ENCODE measurements at places on chromosomes 5 and 9.

- DNase-seq: no peak
Measured at GRCh38 chr5:136598802-136599404, 233.6 kb upstream of the TRPC7 start.

GRCh38 chr5:136811551-136811950, 446.2 kb upstream of the TRPC7 start:
- no peak for DNase-seq

- no peak for DNase-seq
Measured at GRCh38 chr9:18739127-18739526, 265.2 kb downstream of the ADAMTSL1 start.

GRCh38 chr9:131848570-131849160, 108.8 kb upstream of the RAPGEF1 start:
- DNase-seq: no peak

DNA sequence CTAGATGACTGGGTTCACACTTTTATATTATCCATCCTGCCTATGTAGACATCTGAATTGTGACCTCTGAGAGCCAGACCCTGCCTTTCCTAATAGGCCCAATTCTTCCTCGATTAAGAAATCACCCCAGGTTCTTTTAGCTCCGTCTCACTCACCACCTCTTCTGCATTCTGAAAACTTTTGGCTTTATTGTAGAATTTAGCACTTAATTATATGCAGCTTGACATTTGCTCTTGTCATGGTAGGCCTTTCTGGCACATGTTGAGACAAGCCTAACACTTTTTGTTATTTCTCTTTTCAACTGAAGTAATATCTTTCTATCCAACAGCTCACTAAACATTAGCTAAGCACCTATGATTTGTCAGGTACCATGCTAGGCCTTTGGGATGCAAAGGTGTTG, 163.3 kb downstream of the INSYN2B start:
- DNase-seq: no peak

DNA sequence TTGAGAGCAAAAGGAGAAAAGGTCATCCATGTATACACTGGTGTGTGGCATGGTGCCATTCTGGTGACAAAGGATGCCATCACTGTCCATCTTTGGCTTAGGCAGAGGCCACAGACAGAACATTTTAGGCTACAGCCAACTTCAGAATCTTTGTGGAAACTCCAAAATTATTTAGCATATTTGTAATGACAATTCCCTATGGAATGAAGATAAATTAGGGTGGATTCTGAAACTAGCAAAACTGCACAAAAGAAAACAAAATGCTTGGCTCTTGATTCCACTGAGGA, 92.5 kb downstream of the FBXW11 start:
- no peak for DNase-seq

DNA sequence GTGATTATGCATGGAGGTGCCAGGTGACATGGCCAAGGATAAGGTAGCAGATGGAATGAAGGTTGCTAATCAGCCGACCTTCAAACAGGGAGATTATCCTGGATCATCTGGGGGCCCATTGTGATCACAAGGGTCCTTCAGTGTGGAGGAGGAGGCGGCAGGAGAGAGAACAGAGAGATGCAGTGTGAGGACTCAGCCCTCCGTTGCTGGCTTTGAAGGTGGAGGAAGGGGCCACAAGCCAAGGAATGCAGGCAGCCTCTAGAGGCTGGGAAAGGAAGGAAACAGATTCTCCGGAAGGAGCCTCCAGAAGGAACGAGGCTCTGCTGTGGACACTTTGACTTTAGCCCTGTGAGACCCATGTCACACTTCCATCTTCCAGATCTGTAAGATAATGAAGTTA, 27.4 kb upstream of the EEIG1 start:
- DNase-seq: no peak

DNA sequence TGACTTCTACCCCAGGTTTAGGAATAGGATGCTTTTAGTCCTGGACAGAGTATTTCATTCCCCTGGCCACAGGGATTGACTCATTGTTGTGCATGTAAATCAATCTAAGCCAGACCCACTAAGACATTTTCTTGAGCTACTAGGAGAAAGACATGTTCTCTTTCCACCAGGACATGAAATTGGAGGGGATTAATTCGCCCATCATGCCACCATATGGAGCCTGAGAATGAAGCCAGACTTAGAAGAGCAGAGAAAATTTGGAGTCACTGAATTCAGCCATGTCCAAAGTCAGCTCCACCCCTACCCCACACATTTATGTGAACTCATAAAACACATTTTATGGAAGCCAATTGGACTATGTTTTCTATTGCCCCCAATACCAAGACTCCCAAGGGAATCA, 322.5 kb downstream of the NFIB start:
- no peak for DNase-seq

- no peak for DNase-seq
Measured at GRCh38 chr5:179288101-179288808, 57.0 kb downstream of the ADAMTS2 start.

DNA sequence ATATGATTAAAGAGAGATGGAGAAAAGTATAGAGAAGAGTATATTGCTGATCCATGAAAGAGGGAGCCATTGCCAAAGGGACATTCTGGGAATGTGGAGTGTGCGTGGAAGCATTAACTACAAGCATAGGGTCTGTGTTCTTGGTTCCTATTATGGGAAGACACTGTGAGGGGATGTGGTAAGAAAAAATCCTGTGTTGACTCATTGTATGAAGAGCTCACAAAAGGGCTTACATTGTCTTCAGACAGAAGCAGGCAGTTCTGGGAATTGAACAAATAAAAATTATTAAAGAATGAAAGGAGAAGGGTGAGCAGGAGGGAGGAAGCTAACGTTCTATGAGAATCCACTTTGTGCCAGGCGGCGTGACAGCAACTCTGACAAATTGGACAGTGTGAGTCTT, 250.4 kb upstream of the CHD1 start:
- DNase-seq: no peak

GRCh38 chr9:83526901-83527300, 11.3 kb downstream of the FRMD3 start:
- DNase-seq: no peak

DNA sequence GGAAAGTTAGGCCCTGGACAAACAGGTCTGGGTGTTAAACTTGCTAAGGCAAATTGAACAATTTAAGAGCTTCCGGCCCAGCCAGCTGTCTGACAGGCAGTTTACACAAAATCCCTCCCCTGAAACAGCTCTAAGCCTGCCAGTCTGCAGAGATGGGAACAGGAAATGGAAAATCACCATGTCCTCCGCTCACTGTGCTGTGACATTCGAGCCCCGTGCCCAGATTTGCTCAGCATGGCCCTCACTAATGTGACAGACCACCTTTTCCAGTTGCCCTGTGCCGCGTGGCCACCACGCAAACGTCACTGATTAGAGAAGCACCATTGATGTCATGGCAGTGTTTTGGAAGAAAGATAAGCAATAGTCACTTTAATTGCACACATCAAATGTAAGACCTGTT, 41.0 kb downstream of the CCNJL start:
- no peak for DNase-seq

GRCh38 chr5:151483176-151483575, 35.8 kb downstream of the SLC36A1 start:
- DNase-seq: no peak

DNA sequence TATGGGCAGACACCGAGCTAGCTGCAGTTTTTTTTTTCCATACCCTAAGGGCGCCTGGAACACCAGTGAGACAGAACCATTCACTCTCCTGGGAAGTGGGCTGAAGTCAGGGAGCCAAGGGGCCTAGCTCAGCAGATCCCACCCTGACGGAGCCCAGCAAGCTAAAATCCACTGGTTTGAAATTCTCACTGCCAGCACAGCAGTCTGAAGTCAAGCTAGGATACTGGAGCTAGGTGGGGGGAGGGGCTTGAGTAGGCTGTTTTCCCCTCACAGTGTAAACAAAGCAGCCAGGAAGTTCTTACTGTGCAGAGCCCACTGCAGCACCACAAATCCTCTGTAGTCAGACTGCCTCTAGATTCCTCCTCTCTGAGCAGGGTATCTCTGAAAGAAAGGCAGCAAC, 151.7 kb upstream of the HCN1 start:
- DNase-seq: no peak

- DNase-seq: no peak
Measured at GRCh38 chr5:118379470-118379869, 608.9 kb downstream of the DTWD2 start.

- no peak for DNase-seq
Measured at GRCh38 chr5:167261309-167262100, 1029.9 kb upstream of the WWC1 start.

DNA sequence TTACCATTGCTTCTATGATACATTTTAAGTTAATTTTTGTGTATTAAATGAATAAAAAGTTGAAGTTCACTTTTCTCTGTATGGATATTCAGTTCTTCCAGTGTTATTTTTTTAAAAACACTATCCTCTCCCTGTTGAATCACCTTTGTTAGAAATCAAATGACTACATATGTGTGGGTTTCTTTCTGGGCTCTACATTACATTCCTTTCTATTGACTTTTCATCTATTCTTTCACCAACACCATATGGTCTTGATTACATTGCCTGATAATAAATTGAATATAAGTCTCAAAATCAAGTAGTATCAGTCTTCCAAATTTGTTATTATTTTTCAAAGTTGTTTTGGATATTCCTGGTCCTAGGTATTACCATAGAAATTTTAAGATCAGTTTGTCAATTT, 7.3 kb upstream of the RASEF start:
- no peak for DNase-seq

- DNase-seq: no peak
Measured at GRCh38 chr5:144093868-144094267, 76.6 kb downstream of the YIPF5 start.

DNA sequence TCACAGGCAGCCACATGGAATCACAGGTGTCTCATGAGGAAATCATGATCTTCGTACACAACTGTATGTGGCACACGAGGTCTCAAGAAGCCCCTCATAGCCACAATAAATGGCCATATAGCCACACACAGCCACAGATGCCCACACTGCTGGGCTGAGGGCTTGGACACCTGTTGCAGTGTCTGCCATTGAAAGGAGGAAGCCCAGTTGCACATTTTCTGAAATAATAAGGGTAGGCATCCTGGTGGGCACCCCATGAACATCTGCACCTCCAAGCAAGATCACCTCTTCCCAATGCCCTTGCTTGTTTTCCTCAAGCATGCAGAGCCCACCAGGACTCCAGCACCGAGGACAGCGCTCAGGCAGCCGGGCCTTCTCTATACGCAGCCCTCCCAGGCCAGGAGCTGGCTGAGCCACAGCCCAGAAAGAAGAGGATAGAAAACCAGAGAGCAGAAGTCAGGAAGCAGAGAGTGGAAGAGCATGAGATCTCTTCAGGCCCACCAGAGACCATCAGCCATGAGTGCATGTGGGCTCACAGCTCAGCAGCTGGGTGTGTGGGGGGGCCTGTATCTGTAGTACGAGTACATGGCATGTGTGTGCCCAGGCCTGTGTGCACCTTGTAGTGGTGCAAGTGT, 1.0 kb upstream of the ACSL6 start:
- no peak for DNase-seq

- DNase-seq: no peak
Measured at GRCh38 chr9:21311889-21312288, 6.8 kb upstream of the IFNA5 start.

- no peak for DNase-seq
Measured at GRCh38 chr5:58300346-58300895, 159.5 kb downstream of the PLK2 start.

- DNase-seq: no peak
Measured at GRCh38 chr5:56247592-56247991, 14.5 kb upstream of the ANKRD55 start.

DNA sequence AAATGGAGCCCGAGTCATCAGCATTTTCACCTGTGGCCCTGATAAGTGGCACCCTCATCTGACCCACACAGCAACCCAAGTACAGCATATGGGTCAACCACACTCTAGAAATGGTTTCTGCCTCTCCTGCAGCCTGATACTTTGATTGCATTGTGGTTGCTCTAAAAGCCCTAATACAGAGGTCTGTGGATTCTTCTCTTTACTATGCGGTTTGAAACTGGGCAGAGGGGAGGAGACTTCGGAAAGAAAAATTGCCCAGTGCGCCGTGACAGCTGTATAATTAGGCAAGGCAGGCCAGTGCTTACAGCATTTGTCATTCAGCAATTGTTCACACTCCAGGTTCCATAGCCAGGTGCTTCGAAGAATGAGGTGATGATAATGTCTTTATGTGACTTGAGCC, 361.0 kb downstream of the NFIB start:
- peak; percentile 64 for DNase-seq

DNA sequence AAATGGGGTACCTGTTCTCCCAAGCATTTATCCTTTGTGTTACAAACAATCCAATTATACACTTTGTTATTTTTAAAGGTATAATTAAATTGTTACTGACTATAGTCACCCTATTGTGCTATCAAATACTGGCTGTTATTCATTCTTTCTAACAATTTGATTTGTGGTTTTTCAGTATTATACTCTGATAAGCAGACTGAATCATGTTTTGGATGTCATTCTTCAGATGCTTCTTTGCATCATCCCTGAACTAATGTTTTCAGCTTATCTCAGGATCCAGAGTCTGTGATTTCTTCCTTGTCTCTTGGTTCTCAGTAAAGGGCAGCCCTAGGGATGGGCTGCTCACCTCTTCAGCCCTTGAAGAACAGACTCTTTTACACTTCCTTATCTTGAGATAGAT, 177.8 kb upstream of the SGCD start:
- no peak for DNase-seq

- DNase-seq: no peak
Measured at GRCh38 chr5:113384782-113385285, 50.0 kb downstream of the TSSK1B start.

DNA sequence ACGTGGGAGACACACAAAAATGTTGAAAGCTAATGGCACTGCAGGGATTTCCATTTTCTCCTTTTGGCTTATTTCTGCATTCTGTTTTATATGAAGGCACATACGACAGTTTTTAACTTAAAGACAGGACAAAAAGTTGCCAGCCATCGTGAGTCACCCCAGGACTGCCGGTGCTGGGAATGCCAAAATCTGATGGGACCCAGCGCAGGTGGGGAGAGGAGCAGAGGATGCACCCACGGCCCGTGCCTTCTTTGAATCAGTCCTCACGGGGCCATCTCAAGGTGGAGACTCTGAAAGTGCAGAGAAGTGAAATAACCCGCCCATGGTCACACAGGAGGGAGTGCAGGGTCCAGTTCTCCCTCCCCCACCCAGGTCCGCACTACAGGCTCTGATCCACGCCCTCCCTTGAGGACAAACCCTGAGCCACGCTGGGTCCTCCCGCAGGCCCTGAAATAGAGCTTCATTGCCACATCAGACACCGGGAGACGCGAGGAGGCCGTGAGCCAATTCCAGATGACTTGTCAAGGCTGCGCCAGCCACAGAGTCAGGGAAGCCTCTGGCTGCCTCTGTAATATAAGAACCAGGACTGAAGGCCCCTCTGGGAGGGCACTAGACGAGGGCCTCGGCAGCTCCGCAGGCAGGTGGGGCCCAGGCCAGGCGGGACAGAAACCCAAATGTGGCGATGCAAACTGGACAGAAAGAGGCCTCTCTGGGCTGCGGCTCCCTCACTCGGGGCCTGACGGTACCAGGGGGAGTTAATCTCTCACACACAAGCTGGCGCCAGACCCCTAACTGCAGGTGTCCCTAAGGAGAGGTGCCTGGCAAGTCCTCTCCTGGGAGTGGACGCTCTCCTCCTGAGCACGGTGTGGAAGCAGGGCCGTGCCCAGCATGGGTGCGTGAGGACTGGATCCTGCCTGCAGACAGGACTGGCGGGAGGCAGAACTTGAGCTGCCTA, 22.9 kb downstream of the ADAMTS2 start:
- no peak for DNase-seq
